ENCODE measurements at places on chromosomes 6 and 20. TPM values are rescaled to one million over a fixed set of nuclear protein-coding genes. Genes with fewer than 3 reads are reported as not detected.

DNA sequence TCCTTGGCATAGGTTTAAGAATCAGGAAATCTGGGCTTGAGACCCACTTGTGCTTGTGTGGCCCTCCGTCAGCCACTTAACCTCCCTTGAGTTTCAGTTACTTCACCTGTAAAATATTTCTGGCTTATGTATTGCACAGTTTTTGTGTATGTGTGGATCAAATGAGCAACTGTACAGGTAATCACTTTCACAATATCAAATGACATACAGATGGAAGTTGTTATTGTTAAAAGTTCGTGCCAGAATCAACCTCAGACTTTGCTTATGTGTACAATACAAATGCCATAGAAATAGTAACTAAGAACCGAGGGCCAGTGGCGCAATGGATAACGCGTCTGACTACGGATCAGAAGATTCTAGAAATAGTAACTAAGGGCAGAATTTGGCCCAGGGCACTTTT, 65.6 kb upstream of the KIF13A start:
- no peak for DNase-seq

DNA sequence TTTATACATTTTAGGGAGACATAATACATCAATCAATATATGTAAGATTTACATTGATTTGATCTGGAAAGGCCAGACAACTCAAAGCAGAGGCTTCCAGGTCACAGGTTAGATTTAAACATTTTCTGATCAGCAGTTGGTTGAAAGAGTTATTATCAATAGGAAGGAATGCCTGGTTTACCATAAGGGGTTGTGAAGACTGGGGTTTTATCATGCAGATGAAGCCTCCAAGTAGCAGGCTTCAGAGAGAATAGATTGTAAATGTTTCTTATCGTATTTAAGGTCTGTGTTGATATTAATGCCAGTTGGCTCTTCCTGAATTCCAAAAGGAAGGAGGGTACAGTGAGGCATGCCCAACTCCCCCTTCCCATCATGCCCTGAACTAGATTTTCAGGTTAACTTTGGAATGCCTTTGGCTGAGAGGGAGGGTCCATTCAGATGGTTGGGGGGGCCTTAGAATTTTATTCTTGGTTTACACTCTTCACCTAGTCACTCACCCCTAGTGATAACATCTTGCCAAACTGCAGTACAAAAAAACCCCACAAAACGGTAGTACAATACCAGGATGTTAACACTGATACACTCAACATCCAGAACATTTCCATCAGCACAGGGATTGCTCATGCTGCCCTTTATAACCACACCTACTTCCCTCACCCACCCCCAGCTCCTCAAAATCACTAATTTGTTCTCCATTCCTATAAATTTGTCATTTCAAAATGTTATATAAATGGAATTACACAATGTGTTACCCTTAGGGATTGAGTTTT, 259.6 kb upstream of the PLN start:
- no peak for DNase-seq

GRCh38 chr20:10790013-10790412, 116.2 kb upstream of the JAG1 start:
- DNase-seq = no peak

DNA sequence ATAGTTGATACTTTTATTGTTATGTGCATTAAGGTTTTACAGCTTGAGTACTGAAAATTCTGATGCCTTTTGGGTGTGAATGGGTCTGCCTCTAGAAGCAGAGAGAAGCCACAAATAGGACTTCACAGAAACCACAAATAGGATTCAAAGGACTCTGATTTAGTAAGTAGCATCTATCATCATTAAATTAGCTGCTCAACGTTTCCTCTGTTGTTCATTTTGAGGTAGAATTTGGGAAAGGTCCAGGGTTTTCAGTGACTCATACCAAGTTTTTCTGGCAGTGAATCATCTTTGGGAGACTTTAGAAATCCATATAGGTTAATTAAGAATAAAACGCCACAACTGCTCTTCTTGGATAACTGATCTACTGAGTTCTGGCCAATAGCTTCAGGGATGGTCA, 105.1 kb downstream of the PHF3 start:
- DNase-seq = no peak

DNA sequence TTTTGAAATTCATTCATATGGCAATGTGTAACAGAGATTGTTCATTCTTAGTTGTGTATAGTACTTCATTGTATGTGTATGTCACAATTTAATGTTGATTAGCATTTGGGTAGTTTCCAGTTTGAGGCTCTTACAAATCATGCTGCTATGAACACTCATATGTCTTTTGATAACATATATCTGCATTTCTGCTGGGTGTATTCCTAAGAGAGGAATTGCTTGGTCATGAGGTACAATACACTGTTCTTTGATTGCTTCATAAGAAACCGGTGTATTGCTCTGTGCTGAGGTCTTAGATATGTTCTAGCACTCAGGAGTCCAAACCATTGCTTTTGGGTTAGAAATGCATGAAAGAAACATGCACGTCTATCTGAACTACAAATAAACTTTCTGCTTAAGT, 492.9 kb upstream of the JAG1 start:
- DNase-seq = no peak

DNA sequence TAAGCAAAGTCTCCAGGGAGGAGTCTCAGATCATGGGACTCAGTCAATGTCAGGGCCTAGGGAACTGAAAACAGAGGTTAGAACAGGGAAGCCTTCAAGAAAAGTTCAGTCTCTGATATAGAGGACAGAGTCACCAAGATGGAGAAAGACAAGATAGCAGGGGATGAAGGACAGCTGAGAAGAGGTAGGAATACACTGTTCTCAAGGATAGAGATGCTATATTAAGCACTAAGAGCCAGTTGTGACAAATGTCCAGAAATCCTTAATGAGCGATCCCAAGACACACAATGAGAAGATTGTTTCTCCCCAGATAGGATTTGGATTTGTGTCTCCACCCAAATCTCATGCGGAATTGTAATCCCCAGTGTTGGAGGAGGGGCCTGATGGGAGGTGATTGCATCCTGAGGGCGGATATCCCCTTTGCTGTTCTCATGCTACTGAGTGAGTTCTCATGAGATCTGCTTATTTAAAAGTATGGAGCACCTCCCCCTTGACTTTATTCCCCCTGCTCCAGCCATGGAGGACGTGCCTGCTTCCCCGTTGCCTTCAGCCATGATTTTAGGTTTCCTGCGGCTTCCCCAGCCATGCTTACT, 168.2 kb downstream of the AKAP7 start:
- DNase-seq = no peak

DNA sequence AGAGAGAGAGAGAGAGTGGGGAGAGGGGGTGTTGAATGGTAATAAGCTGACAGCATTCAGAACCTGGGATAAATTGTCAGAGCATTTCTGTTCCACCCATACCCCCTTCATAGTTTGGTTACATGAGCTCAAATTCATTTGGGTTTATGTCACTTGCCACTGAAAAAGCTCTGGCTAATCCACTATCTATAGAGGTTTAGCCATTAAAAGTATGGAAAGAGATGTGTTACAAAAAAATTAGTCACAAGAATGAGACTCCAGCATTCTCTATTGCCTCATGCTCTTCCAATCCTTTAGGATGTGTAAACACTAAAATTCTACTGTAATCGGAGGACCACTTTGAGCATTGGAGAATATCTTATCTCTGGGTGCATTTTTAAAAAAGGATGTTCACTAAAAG, 297.6 kb upstream of the TCF21 start:
- DNase-seq = no peak

DNA sequence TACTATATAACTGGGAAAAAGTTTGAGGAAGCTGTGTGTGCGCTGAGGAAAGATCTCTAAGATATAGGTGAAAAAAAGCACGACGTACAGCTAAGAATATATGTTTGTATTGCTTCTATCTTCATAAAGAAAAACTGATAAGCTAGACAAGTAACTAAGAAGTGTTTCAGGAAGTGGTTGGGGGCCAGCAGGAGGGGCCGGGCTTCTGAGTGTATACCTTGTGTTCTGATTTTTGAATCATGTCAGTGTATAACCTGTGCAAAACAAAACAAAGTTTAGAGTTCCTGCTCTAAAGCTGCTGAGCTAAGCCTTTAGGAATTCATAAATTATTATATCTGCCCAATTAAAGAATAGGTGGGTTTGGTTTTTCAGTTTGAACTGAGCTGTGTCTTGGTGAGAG, 7.9 kb upstream of the OSER1 start:
- no peak for DNase-seq

DNA sequence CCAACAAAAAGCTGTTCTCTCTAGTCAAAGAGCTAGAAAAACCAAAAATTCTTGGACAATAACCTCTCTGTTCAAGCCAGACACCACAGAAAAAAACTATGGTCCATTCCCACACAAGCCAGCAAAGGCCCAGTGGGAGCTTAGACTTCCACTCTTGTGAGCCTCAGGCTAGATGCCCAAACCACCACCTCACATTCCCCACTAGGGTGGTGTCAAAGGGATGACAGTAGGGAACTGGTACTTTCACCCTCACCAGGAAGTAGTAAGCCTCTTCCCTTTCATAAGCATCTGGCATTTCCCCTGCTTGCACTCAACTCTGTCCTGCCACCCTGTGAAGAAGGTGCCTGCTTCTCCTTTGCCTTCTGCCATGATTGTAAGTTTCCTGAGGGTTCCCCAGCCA, 58.4 kb upstream of the RNF217 start:
- DNase-seq = no peak

Gene CLDN20
- not detected for total RNA-seq

Gene GATA5
- total RNA-seq = 0.25 TPM
